ENCODE measurements at places on chromosomes 13 and 19.

- no peak for DNase-seq
Observed at GRCh38 chr13:51241720-51242119, 19.5 kb downstream of the FAM124A start.

- DNase-seq = no peak
Observed at GRCh38 chr13:50129706-50130122, 114.5 kb downstream of the KCNRG start.

DNA sequence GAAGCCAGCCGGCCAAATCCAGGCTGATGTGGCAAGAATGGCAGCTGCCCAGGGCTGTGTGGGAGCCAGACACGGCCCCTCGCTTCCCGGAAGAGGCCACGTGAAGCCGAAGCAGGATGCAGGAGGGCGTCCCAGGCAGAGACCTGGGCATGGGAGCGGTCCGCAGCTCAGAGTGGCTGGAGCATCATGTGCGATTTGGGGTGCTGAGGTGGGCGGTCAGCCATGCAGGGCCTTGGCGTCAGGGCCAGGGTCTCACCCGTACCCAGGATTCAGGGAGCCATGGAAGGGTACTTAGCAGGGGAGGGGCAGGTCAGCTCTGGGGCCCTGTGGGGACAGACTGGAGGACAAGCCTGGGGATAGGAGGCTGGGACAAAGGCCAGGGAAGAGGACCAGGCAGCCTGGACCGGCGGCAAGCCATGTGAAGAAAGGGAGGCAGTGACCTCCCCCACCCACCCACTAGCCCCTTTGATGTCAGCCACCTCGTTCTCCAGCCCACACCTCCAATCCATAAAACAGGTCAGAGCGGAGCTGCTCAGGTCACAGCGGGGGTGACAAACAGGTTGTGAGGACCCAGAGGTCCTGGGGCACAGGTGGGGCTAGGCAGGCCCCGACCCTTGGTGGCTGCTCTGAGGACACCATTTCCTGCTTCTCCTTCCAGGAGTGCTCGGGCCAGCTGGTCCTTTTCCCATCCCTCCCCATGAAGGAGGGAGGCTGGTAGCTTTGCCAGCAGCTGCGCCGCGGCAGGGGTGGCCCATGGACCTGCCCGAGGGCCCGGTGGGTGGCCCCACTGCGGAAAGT, 2.3 kb downstream of the KASH5 start:
- no peak for DNase-seq

GRCh38 chr19:1668486-1669270, 16.3 kb upstream of the TCF3 start:
- DNase-seq = no peak

DNA sequence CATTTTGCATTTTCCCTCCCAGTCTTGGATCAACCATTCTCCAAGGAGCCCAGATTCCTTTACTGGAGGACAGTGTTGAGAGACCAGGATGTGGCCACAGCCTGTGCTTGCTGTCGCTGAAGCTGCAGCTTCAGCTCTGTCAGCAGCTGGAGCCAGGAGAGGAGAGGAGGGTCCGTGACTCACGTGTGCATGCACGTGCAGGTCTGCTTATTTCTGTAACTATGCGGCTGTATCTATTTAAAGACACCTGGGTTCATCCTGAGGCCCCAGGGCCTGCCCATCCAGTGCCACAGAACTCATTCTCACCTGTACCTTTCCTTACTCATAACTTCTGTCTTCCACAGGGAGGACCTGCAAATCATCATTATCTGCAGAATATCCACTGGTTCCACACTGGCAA, 8.2 kb upstream of the LAMP1 start:
- no peak for DNase-seq

GRCh38 chr13:62432906-62433305, 1017.3 kb upstream of the PCDH20 start:
- no peak for DNase-seq

- DNase-seq = no peak
Observed at GRCh38 chr13:81223778-81224177, 882.9 kb upstream of the SPRY2 start.

DNA sequence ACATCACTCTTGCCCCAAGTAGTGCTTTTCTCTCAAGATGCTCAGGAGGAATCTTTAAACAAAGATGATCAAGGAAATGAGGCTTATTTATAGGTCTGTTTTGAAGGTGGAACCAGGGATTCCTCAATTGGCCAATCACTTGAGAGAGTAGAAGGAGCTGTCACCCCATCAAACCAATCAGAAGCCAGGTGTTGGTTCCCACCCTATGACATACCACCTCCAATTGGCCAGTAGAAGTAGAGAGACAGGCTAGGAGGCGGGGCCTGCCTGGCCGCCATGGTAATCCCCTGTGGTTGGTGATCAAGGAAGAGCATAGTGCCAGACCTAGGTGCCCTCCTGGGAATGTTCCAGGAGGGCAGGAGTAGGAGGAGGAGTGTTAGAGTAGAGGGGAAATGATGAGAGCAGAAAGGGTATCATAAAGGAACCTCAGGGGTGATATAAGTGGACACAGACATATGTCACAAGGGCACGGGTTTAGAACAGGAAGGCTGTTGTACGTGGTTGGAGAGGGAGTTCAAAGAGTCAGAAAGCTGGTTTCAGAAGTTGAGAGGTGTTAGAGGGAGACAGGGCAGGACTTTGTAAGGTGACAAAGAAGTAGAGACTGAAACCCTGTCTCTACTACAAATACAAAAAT, 10.5 kb downstream of the PMIS2 start:
- DNase-seq = no peak

GRCh38 chr19:15216363-15216762, 15.6 kb upstream of the NOTCH3 start:
- DNase-seq = no peak

DNA sequence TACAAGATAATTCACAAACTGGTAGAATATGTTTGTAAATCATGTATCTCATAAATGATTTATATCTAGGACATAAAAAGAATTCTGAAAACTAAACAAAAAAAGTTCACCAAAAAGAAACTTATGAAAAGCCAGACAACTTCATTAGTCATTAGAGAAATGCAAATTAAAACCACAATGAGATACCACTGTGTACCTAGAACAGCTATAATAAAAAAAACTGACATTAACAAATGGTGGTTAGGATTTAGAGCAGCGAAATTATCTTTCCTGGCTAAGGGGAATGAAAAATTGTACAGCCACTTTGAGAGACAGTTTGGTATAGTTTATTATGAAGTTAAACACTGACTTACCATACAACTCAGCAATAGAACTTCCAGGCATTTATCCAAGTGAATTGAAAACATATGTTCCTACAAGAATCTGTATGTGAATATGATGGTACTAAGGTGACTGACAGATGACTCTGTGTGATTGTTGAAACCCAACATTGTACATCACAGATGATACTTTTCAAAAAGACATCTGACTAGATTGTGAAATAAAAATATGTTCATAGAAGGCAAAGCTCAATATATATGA, 41.8 kb downstream of the UGGT2 start:
- DNase-seq = no peak

DNA sequence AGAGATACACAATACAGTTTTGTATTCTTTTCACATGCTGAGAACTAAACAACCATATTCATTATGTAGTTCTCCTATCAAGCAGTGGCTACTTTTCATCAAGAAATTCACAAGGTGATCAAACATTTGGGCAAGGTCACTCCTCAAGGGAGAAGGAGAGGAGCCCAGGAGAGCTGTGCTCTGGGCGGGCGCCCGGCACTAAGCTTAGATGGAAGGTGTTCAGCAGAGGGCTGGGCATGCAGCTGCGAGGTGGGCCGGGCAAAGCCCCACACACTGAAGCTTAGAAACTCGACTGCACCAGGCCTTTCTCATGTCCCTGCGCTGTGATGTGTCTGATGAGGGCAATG, 30.4 kb upstream of the SPACA7 start:
- no peak for DNase-seq

- no peak for DNase-seq
Observed at GRCh38 chr19:14432791-14433553, at the start of gene PKN1. TSS of gene PKN1 (plus strand) at chr19:14433306. CDS start at chr19:14433522, 216 bp downstream.

GRCh38 chr13:76879203-76879882, 6.9 kb downstream of the KCTD12 start:
- peak; percentile 25 for DNase-seq

DNA sequence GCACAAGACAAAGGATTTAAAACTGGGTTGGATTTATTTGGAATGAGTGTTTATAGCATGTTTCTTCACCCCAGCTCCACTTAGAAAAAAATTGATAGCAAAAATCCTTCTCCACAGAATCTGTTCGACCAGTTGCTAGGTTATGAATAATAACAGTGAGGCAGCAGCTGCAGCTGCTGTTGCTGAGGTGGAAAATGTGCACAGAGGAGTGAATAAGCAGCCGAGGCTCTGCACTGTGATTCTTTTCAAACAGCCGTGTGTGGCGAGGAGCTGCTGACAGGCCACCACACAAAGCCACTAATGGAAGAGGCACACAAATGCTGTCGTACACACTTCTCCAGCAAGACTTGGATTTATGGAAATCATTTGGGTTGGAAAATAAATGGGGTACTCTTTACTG, 6.4 kb upstream of the RASL11A start:
- DNase-seq = no peak

DNA sequence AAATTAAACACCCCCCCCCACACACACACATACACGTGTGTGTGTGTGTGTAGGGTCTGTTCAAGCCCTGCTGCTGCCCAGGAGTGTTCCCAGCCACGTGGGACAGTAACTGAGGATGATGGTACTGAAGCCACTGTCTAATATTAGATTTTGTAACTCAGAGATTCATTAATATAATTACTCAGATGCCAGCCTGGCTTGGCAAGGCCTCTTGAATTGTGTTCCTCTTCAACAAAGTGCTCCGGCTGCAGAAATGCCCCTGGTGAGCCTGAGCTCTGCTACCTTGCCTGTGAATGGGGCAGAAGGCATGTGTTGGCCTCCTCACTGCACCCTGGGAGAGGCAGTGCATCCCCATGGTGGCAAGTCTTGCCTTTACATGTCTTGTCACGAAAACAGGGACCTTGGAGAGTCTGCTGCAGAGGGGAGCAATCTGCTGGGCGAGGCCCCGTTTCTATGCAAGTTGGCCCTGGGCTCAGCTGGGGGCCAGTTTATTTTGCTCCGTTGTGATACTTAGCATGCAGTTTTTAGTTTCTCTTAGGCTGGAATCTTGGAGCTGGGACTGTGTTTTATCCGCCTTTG, 44.0 kb downstream of the NFIX start:
- no peak for DNase-seq

DNA sequence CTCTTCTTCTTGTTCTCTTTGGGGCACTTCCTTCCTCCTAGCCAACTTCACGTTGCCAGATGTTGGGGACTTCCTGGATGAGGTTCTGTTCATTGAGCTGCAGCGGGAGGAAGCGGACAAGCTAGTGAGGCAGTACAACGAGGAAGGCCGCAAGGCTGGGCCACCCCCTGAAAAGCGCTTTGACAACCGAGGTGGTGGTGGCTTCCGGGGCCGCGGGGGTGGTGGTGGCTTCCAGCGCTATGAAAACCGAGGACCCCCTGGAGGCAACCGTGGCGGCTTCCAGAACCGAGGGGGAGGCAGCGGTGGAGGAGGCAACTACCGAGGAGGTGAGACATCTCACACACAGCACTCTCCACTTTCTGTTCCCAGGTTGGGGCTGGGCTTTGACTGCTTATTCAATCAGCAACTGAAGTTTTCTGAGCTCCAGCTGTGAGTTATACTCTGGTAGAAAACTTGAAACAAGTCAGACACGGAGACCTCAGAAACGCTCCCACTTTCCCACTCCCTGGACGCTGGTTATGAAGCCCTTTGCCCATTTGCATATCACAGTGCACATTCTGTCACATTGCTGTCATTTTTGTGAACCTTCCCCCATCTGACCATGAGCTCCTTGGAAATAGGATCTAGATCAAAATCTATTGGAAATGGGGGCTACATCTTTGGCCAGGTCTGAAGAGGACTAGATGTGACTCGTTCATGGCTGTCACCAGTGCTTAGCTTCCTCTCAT, 7.2 kb upstream of the CCDC97 start:
- peak; percentile 73 for DNase-seq

- peak; percentile 68 for DNase-seq
Observed at GRCh38 chr13:24264976-24265375, 44.4 kb upstream of the C1QTNF9 start.

GRCh38 chr13:80010846-80011245, 330.1 kb downstream of the SPRY2 start:
- DNase-seq = no peak

All from activated gamma-delta T cell treated with anti-CD3 and anti-CD28 coated beads, Interleukin-2, amount 50 U/mL, for 16 hours (primary cell).